ENCODE measurements at places on chromosomes 2 and 18. TPM values are rescaled to one million over a fixed set of nuclear protein-coding genes. Genes with fewer than 3 reads are reported as not detected.

The ASAP2 gene
- total RNA-seq = 37.1 TPM

GRCh38 chr2:120511536-120511935 lies 165.6 kb downstream of the INHBB start:
- no peak for DNase-seq

GRCh38 chr2:54866179-54866578 lies 142.7 kb downstream of the EML6 start:
- peak; percentile 7 for DNase-seq

DNA sequence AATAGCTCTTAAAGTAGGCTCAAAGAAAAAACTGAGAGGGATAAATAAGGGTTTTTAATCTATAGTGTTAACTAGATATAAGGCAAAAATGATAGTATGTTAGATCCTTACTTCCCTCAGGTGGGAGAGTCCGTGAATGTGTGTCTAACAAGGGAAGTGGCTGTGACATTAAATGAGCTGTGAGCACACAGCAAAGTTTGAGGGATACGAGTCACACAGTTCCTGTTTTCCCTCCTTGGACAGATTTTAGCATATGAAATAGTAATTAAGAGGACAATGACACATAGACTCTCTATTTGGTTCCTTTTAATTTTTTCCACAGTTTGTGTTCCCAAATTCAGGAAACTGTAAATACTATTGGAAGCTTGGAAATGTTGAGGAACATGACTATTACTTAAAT lies 148.4 kb upstream of the CAVIN2 start:
- no peak for DNase-seq

The IL1R2 gene
- 0.57 TPM for total RNA-seq

GRCh38 chr2:110897966-110898365 lies 165.6 kb downstream of the ACOXL start:
- DNase-seq = no peak

The PSTPIP2 gene
- 6.4 TPM for total RNA-seq

DNA sequence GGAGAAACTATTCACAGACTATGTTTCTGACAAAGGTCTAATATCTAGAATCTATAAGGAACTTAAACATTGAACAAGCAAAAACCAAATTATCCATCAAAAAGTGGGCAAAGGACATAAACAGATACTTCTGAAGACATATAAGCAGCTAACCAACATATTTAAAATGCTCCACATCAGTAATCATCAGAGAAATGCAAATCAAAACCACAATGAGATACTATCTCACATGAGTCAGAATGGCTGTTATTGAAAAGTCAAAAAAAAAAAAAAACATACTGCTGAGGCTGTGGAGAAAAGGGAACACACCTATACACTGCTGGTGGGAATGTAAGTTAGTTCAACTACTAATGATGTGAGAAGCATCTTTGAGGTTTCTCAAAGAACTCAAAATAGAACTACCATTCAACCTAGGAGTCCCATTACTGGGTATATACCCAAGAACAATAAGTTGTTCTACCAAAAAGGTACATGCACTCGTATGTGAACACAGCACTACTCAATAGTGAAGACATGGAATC lies 220.4 kb upstream of the TFPI start:
- peak; percentile 41 for DNase-seq
